ENCODE measurements at places on chromosomes 6 and 20.

- no peak for DNase-seq
These were observed 58.6 kb upstream of the GCLC start for GRCh38 chr6:53603386-53604116.

DNA sequence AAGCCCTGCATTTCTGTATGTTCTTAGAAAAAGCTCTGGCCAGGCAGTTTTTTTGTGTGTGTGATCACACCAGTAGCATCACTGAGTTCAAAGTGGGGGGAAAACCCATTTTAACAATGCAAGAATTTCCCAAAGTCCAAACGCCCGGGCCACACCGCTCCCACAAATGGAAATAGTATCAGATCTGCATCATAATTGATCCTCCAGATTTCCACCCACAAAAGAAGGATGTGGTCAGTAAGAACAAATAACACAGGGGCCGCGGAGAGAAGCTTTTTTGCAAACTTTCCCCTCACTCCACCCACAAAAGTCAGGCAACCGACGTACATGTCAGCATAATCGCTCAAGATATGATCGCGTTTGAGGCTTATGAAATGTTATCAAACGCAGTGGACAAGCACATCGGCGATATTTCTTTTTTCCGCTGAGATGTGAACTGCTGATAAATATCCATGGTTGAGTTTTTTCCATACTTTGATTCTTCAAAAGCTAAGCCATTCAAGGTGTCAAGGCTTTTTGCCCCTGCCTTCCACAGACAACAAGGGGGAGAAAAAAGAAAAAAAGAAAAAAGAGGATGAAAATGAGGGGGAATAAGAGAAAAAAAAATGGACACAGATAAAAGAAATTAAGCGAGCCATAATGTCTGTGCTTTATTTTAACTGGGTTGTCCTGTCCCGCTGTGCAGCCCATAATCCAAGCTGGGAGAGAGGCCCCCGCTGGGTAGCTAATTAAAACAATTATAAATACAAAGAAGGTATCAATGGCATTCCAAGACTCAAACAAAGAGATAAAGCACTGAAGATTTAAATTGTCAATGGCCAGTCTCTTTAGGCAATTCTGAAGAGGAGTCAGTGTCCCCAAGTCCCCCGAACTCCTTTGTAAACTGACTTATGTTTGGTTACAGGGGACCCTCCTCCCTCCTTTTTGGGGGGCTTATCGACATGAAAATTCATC lies 143.5 kb downstream of the ZFP64 start:
- no peak for DNase-seq

GRCh38 chr20:46255440-46256104 lies 52.7 kb downstream of the CDH22 start:
- peak; percentile 85 for DNase-seq

DNA sequence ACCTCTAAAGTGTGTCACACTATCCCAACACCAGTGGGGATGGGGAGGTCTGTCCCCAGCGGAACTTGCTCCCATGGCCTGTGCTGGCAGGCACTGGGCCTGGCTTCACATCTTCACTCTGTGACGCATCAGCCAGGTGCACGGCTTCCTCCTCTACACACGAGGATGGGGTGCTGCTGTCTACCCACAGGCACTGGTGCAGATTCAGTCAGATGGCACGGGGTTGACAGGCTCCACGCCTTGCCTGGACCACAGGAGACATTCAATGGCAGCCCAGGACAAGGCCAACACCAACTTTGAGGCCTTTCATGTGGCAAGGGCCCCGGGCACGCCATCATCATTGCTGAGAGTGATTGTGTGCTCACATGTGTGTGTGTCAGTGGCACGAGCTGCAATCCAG lies 92.4 kb downstream of the TMEM242 start:
- no peak for DNase-seq

GRCh38 chr6:42369568-42369967 lies 82.2 kb downstream of the TRERF1 start:
- DNase-seq: no peak

- DNase-seq: no peak
These were observed 308.9 kb upstream of the EXOC2 start for GRCh38 chr6:1001655-1002349.

- no peak for DNase-seq
These were observed 76.5 kb upstream of the TMEM170B start for GRCh38 chr6:11460837-11461661.

GRCh38 chr20:1894471-1894950 lies 696 bp upstream of the SIRPA start:
- DNase-seq: peak; percentile 76

- no peak for DNase-seq
These were observed 35.2 kb downstream of the HFE start for GRCh38 chr6:26122402-26122792.

GRCh38 chr6:89434954-89435353 lies 2.0 kb downstream of the ANKRD6 start:
- no peak for DNase-seq

DNA sequence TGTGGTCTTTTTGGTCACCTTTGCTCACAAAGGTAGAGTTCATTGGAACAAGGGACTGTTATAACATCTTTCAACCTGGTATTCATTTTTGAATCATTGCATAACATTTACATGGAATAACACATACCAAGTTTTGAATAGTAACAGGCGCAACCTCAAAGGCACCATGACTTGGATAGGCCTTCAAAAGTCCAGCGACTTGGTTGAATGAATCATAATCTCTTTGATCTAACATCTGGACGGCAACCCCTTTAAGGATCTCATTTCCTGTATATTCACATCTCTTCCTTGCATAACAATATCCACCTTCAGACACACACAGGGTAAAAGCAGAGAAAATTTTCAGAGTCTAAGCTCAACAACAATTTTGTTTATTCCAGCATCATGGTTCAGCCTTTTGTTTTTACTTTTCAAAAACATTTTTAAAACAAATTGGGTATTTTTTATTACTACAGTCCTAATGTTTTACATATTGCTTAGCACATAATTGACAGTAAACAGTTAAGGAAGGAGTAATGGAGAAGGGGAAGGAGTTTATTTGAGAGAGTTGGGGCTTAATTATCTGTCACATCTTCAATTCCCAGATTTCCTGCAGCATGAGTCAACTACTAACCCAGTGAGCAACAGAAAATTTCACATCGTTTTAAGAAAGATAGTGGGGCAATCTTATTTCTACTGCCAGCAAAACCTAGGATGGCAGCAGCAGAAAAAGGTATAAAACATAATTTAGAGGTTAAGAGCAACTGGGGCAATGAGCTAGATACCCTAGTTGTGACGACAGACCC lies 41.8 kb upstream of the F13A1 start:
- DNase-seq: no peak

DNA sequence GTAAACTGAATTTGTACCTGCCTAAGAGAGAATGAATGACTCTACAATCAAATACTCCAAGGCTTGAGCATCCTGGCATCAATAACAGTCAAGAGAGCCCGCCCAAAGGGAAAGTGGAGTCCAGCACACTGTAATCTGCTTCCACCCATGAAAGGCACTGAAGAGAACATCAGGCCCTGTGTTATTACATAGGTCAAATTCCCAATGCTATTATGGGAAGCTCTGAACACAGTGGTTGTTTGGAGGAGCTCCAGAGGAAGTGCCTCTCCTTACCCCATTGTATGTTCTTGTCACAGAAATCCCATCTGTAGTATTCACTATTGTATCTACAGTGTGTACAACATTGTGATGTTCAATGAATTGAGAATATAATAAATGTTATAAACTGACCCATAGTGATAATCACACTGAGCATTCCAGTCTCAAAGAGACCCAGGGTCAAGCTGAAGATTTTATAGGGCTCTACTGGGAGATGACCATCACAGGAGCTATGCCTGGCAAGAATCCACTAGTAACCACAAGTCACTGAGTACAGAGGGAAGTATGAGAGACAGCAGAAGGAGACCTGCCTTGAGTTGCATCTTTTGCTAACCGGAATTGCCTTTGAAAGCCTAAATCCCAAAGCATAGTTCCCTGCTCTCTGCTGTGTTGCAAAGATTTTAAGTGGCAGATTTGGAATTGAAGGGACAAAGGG lies 446.7 kb downstream of the GJA1 start:
- DNase-seq: no peak

- DNase-seq: no peak
These were observed 162.1 kb upstream of the RAB32 start for GRCh38 chr6:146381486-146381885.

DNA sequence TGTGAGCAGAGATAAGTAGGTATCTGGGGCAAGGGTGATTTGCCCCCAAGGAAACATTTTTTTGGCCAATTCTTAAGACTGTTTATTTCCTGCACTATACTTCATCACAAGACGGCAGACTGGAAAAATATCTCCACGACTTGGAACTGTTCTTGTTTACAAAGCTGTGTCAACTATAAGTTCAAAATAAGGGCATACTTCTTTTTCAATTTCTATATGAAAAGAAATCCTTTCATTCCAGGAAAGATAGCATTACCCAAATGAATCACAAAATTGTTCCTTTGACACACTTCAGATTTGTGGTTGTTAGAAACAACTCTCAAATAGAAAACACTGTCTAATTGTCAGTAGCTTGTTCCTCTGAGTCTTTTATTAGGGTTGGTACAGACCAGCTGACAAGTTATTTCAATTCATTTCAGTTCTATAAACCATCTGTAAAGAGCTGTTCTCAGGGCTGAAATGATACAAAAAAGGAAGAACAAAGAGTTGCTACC lies 212.9 kb upstream of the PRDM1 start:
- no peak for DNase-seq

DNA sequence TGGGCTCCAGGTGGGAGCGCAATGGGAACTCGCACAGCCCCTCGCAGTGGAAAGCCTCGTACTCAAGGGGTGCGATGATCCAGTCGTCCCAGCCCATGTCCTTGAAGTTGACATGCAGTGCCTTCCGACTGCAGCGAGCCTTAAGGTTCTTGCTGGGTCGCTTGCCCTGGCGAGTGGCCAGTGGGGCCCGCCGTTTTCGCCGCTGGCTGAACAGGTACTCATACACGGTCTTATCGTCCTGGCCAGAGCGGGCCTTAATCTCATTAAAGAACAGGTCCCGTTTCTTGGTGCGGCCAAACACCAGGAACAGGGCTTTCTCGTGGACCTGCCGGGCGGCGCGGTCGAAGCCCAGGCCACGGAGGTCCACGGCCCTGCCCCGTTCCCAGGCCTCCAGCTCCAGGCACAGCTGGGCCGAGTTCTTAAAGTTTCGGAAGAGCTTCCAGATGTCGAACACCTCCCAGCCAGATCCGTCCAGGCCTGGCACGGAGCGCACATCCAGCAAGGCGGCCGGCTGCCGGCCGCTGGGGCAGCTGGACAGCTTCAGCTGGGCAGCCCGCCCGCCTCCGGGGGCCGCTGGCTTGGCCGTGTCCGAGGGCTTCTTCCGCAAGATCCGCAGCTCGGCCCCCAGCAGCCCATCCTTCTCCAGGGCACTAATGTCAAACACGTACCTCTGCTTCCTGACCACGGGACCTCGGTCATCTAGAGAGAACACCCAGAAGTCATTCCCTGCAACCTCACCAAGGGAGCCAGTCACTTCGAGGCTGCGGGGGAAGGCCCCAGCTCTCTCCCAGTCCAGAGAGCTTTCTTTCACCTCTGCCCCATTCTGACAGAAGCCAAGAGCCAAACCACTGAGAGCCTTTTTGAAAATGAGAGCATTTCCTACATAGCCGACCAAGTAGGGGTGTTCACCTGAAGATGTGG lies 3.7 kb downstream of the GDF5 start:
- DNase-seq: no peak

DNA sequence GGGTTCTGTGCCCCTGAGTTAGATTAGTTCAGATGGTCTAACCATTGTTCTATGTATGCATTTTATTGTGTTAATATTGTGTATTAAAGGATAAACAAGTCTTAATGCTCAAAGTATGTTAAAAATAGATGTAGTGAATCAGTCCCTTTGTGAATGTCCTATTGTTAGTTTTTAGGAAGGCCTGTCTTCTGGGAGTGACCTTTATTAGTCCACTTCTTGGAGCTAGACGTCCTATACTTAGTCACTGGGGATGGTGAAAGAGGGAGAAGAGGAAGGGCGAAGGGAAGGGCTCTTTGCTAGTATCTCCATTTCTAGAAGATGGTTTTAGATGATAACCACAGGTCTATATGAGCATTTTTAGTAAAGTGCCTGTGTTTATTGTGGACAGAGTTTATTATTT lies 12.3 kb upstream of the HMGN4 start:
- DNase-seq: no peak

DNA sequence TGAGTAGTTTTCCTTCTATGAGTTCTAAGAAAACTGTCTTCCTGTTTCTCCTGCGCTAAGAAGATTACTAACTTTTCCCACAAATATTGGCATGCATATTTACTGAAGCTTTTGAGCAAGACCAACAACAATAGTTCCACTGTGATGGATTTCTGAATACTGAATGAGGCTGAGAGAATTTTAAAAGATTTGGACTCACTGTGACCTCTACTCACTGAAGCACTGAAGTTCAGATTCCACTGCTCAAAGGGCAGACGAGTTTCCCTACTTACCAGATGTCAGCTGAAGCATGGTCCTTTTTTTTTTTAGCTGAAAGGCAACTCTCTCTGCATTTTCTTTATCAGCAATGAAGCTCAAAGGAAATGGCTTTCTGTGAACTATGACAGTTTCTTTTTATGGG lies 718.5 kb downstream of the RFPL4B start:
- DNase-seq: no peak

- DNase-seq: no peak
These were observed 33.2 kb upstream of the MYB start for GRCh38 chr6:135147637-135148592.

GRCh38 chr6:14275493-14275851 lies 157.9 kb downstream of the CD83 start:
- no peak for DNase-seq

DNA sequence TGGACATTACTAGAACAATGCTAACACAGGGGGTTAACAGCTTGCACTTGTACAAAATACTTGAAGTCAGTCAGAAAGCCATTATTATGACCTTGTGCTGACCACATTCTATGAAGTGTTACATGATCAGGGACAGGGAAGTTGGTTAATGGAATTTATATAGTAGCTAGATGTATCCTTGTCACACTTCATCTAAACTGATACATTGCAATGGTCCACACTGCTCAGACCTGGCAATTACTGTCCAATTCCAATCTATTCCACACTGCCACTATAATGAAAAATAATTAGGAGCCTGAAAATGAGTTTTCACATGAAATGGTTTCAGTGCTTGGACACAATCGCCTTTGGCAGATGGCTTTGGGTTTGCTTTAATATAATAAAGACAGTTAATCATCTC lies 850.8 kb downstream of the EPHA7 start:
- no peak for DNase-seq
